ENCODE measurements at places on chromosomes 2 and 18.

DNA sequence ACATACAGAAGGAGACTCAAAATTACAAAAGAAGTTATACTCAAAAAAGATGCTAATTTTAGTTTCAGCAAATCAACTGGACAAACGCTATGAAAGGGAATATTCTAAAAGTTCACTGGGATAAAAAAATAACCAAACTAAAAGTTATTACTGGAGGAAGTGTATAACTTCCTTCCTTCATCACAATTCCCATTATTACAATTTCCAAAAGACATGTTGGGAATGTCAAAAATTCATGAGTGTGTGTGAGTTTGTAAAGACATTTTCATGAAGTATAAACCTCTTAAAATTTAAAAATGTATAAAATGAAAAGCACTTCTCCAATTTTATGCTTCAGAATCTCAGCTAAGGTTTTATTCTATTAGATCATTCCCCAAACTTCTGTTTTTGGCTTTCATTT, 67.8 kb downstream of the MERTK start:
- DNase-seq, result no peak

DNA sequence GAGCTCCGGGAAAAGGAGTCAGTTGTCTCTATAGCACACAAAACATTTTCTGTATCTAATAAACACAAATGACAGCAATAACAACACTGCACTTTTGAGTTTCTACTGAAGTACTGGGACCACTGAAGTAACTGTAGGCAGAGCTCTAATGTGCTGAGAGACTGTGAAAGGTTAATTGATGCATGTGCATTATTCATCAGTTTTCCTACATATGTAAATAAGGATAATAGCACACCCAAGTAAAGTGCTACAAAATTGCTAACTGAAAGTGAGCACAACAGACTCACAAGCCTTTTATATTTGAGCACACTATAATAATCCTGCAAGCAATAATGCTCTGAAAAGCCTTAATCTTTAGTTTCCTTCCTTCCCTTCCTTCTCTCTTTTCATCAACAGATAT, 1051.6 kb downstream of the LRP1B start:
- DNase-seq, result no peak

GRCh38 chr2:68374184-68374583, 9.1 kb downstream of the PLEK start:
- no peak for DNase-seq

DNA sequence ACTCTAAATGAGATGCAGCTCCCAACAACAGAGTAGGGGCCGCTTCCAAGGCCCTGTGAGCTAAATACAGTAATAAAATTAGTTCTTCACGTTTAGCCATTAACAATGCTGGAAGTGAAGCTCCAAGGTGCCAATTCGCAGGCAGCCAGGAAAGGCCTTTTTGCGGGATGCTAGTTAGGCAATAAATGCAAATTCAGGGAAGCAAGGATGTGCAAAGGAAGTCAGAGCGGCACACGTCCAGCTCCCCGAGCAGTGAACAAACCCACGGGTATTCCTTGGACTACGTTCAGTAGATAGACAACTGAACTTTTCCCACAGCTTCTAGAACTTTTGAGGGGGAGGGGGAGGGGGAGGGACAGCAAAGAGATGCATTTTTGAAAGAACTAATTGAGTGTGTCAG, 6.9 kb downstream of the ZNF516 start:
- DNase-seq, result no peak

- no peak for DNase-seq
Measured at GRCh38 chr2:127106457-127106990, 430 bp downstream of the BIN1 start.

DNA sequence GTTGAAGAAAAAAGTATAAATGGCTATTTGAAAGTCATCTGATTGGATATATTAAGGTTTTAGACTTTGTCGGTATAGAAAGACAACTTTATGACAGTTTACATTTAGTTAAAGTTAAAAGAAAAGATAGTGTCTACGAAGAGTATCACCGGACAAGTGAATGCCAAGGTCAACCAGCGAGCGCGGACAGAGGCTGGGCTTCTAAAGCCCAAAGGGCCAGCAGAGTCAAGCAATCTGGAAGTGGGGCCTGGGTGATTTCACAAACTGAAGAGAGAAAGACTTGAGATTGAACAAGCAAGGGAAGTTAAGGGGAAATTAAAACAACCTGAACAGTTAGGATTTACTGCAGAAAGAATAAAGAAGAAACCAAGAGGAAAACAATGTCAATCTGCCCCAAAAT, 16.3 kb downstream of the ZNF521 start:
- DNase-seq, result no peak

DNA sequence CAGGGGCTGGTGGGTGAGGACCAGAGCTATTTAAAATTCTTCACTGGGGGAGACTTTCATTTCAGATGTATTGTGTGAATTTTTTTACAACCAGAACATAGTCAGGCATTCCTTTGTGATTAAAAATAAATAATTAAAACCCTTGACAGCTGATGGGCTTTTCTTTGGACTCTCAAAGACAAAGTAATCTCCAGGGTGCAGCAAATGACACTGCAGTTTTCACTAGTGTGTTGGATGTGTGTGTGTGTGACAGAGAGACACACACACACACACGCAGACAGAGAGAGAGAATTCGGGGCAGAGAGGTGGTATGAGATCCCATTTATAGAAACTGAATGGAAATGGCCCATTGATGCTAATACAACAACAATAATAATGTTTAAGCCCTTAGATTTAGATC, 10.3 kb upstream of the GALNT14 start:
- DNase-seq, result no peak

GRCh38 chr2:146246736-146247523, 1597.9 kb upstream of the ACVR2A start:
- no peak for DNase-seq

GRCh38 chr2:52805901-52806410, 961.6 kb upstream of the CHAC2 start:
- DNase-seq, result no peak

GRCh38 chr18:76457475-76457874, 37.6 kb downstream of the ZNF516 start:
- no peak for DNase-seq

GRCh38 chr2:30408961-30409387, 38.1 kb upstream of the LCLAT1 start:
- no peak for DNase-seq

GRCh38 chr2:200752332-200752731, 59.4 kb upstream of the BZW1 start:
- DNase-seq, result no peak

GRCh38 chr2:15639323-15640251, 47.9 kb downstream of the DDX1 start:
- no peak for DNase-seq
